Stimulated activated CD8-positive, alpha-beta memory T cell treated with anti-CD3 and anti-CD28 coated beads, Interleukin-4, amount 100 ng/mL, for 1 hour (primary cell): ENCODE measurements at places on chromosomes 5 and 9.

GRCh38 chr5:4758550-4758949 lies 381.6 kb upstream of the ADAMTS16 start:
- no peak for DNase-seq

- no peak for DNase-seq
Observed at GRCh38 chr5:95900383-95900958, 61.2 kb downstream of the ELL2 start.

DNA sequence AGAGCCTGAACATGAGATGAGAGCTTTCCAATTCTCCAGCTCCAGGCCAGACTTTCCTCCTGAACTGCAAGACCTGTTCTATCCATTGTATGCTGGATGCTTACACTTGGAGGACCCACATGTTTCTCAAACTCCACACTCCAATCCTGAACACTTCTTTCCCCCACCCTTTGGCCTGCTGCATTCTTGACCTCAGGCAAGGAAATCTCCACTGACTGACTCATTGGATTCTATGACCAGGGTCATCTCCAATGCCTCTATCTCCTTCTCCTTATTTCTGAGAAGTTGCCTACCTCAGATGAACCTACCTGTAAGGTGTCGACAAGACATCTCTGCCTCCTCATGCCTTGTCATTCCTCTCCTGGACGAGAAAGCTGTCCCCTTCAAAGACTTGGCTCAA lies 153.6 kb downstream of the CRB2 start:
- DNase-seq, result no peak

GRCh38 chr5:32814141-32814540 lies 103.0 kb downstream of the NPR3 start:
- DNase-seq, result no peak
